ENCODE measurements at places on chromosomes 5 and 9. TPM values are rescaled to one million over a fixed set of nuclear protein-coding genes. Genes with fewer than 3 reads are reported as not detected.

ZDHHC11B gene
- 0.10 TPM for total RNA-seq

GRCh38 chr5:125175348-125176004 is 429.0 kb upstream of the ZNF608 start:
- no peak overlapping the region for H3K4me3 ChIP-seq
- H3K27ac ChIP-seq = no peak overlapping the region
- H3K4me1 ChIP-seq = no peaks in the 10 kb centered on the region
- H3K36me3 ChIP-seq = no peaks in the 10 kb centered on the region

DNA sequence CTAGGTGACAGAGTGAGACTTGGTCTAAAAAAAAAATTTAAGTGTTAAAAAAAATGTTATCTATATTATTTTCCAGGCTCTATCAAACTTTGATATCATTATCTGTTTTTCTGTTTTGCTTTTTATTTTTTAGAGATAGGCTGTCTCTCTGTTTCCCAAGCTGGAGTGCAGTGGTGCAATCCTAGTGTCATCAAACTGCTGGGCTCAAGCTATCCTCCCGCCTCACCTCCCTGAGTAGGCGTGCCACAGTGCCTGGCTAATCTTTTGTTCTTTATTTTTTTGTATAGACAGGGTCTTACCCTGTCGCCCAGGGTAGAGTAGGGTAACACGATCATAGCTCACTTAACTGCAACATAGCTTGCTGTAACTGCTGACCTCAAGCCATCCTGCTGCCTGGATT is 14.4 kb downstream of the SEC24A start:
- H3K36me3 ChIP-seq = peaks cover 23% of the 10 kb centered on the region
- DNase-seq = no peak
- H3K27me3 ChIP-seq = no peaks in the 10 kb centered on the region

GRCh38 chr5:38782180-38782835 is 63.5 kb upstream of the OSMR start:
- no peak overlapping the region for H3K27ac ChIP-seq
- H3K27me3 ChIP-seq = peaks cover 4% of the 10 kb centered on the region
- no peak for DNase-seq
- H3K4me3 ChIP-seq = no peak overlapping the region

PTPN3 gene
- total RNA-seq = 0.03 TPM

IFNA13 gene
- total RNA-seq = not detected

GRCh38 chr5:74401281-74401945 is 239.1 kb downstream of the ENC1 start:
- no peak for DNase-seq
- H3K27ac ChIP-seq = no peak overlapping the region

DNA sequence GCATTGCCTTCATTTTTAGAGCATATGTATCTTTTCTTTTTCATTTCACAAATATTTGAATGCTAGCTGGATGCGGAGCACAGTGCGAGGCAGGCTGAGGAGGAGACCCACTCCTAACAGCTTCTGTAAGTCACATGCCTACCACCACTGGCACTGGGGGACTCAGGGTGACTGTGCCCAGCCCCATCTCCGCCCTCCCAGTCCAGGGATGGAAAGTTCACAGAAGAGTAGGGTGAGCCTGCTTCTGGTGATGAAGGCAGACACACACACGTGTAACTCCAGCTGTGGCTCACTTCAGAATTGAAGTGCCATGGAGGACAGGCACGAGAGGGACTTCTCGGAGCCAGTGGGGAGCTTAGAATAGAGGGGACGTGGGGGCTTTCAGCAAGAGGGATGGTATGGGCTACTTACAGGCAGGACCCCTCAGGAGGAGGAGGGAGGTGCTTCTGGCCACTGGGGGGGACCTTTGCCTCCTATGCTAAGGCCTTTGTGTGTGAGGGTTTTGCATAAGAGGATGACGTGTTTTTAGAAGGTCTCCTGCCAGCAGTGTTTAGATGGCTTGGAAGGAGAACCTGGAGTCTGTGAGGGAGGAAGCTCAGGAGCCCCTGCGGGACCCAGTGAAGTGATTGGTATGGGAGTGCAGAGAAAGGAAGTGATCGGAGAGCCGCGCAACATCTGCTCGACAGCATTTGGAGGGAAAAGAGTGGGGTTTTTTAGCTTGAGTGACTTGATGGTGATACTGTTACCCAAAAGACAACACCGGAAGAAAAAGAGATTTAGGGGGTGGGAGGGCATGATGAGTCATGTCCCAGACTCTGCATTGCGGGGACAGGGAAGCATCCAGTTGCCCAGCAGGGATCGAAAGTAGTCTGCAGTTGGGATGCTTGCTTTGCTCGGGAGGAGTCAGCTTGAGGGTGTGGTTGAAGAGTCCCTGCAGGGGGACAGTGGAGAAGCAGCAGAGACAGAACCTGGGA is 163.5 kb upstream of the OTULINL start:
- no peak overlapping the region for H3K4me3 ChIP-seq
- DNase-seq = no peak

- no peaks in the 10 kb centered on the region for H3K27me3 ChIP-seq
- H3K27ac ChIP-seq = no peak overlapping the region
- no peak for DNase-seq
- H3K4me3 ChIP-seq = no peak overlapping the region
Observed at GRCh38 chr5:137938751-137939143, 49.5 kb downstream of the PKD2L2 start.

MXD3 gene
- total RNA-seq = 93.2 TPM

GRCh38 chr5:53246042-53246836 is 136.7 kb upstream of the MOCS2 start:
- peaks cover 7% of the 10 kb centered on the region for H3K27me3 ChIP-seq
- no peak overlapping the region for H3K27ac ChIP-seq
- DNase-seq = no peak
- H3K4me3 ChIP-seq = no peak overlapping the region

- H3K36me3 ChIP-seq = no peaks in the 10 kb centered on the region
- no peak within 1 kb of the TSS for H3K27ac ChIP-seq
- H3K27me3 ChIP-seq = peaks cover 11% of the 10 kb centered on the region
- H3K4me3 ChIP-seq = no peak within 1 kb of the TSS
Observed at GRCh38 chr9:113302792-113303418, at the start of gene RNF183. Gene RNF183, minus strand, starts transcription at chr9:113303376. Its CDS starts 5,192 bp downstream, at chr9:113298184.

- peaks cover 5% of the 10 kb centered on the region for H3K27me3 ChIP-seq
- H3K4me3 ChIP-seq = no peak overlapping the region
- H3K4me1 ChIP-seq = no peaks in the 10 kb centered on the region
Observed at GRCh38 chr5:68515514-68515913, 300.0 kb downstream of the PIK3R1 start.

- peak overlapping the region; percentile 58 for H3K27ac ChIP-seq
- no peak overlapping the region for H3K4me3 ChIP-seq
- H3K4me1 ChIP-seq = peaks cover 8% of the 10 kb centered on the region
- no peaks in the 10 kb centered on the region for H3K27me3 ChIP-seq
- peaks cover 77% of the 10 kb centered on the region for H3K36me3 ChIP-seq
Observed at GRCh38 chr5:138186002-138186447, 7.1 kb downstream of the KIF20A start.

LHX3 gene
- not detected for total RNA-seq

DNA sequence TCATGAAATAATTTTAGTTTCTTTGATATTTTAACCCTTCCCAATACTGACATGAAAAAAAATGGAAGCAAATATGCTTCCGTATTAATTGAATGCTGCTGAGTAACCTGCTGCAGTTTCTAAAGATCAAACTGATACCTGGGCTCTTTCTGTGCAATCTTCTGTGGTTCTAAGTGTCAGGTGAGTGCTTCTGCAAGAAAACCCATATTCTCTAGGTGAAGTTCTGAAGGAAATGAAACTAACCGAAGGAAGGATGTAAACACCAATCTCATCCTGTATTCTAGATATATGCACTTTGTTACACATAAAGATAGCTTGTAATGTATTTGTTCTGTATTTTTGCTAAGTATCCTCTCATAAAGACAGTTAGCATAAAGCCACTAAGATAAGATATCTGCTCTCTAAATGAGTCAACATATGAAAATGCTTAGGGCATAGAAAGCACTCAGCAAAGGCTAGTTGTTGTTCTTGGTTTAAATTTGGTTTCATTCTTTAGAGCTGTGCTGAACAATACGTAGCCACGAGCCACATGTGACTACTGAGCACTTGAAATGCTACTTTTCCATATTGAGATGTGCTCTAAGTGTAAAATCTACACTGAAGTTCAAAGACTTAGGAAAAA is 52.0 kb downstream of the ITGA2 start:
- peak overlapping the region; percentile 88 for H3K27ac ChIP-seq
- peaks cover 79% of the 10 kb centered on the region for H3K4me1 ChIP-seq
- H3K4me3 ChIP-seq = peak overlapping the region; percentile 73
- H3K27me3 ChIP-seq = peaks cover 5% of the 10 kb centered on the region
- peak; percentile 59 for DNase-seq
